ENCODE measurements at places on chromosomes 3 and 15. TPM values are rescaled to one million over a fixed set of nuclear protein-coding genes. Genes with fewer than 3 reads are reported as not detected.

GRCh38 chr3:179181021-179181472, 32.9 kb downstream of the PIK3CA start:
- no peaks in the 10 kb centered on the region for H3K36me3 ChIP-seq
- H3K4me1 ChIP-seq = peaks cover 8% of the 10 kb centered on the region
- no peak overlapping the region for H3K4me3 ChIP-seq
- no peak for DNase-seq
- H3K27me3 ChIP-seq = no peaks in the 10 kb centered on the region

Gene KLHL6
- 0.35 TPM for total RNA-seq

- H3K36me3 ChIP-seq = no peaks in the 10 kb centered on the region
- no peak overlapping the region for H3K4me3 ChIP-seq
- no peak overlapping the region for H3K27ac ChIP-seq
- H3K27me3 ChIP-seq = no peaks in the 10 kb centered on the region
- no peak for DNase-seq
- H3K4me1 ChIP-seq = no peaks in the 10 kb centered on the region
Observed at GRCh38 chr15:101637038-101637437, 15.1 kb downstream of the TM2D3 start.

DNA sequence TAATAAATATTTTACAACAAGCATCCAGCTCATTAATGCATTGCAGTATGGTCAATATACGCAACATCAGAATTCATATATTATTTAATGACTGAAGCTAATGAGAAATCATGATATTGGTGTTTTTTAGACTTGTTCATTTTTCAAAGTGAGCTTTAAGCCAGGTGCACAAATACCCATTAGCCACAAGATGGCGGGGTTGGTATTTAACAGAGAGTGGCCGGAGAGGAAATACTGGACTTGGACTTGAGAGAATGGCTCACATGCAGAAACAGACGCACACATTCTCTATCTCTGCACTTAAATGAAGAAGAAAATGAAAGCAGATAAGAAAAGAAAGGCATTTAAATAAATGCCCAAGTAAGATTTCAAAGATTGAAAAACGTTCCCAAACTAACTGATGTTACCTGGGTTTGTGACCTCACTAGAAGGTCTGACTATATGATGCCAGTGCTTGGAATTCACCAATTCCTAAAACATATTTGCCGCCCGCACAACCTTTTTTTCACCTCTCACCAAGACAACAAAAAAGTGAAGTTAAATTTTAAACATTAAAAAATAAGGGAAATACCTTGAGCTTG, 21.2 kb upstream of the CRBN start:
- H3K36me3 ChIP-seq = no peaks in the 10 kb centered on the region
- H3K27me3 ChIP-seq = no peaks in the 10 kb centered on the region
- no peak overlapping the region for H3K4me3 ChIP-seq
- DNase-seq = peak; percentile 24
- no peak overlapping the region for H3K27ac ChIP-seq
- H3K4me1 ChIP-seq = no peaks in the 10 kb centered on the region

Gene HYAL1
- 2.7 TPM for total RNA-seq

DNA sequence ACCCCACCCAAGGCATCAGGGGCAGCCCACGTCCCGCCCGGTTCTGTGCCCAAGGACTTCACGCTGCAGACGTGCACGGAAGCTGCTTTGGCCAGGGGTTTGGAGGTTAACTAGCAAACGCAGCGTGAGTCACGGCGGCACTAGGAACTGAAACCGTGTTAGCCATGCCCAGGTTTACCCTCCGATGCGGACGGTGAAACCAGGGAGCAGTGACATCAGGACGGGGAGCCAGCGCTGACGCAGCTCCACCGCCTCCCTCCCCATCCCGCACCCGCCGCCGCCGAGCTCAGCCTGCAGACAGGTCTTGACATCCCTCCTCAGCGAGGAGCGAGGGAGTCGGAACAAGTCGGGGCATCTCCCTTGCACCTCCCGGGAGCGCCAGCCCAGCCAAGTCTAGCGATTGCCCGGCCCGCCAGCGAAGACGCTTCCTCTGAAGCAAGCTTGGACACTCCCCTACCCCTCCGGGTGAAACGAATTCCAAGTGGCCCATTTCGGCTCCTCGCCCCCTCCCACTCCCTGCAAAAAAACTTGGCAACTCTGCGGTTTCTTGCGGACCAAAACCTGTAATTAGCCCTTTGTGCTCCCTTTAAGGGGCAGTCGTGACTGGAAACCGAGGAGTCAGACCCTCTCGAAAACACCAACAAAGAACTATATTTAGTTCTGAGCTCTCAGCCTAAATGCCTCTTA, 1.4 kb upstream of the RAP2B start:
- H3K36me3 ChIP-seq = no peaks in the 10 kb centered on the region
- no peaks in the 10 kb centered on the region for H3K27me3 ChIP-seq
- no peaks in the 10 kb centered on the region for H3K4me1 ChIP-seq
